ENCODE measurements at places on chromosomes 1 and 21.

DNA sequence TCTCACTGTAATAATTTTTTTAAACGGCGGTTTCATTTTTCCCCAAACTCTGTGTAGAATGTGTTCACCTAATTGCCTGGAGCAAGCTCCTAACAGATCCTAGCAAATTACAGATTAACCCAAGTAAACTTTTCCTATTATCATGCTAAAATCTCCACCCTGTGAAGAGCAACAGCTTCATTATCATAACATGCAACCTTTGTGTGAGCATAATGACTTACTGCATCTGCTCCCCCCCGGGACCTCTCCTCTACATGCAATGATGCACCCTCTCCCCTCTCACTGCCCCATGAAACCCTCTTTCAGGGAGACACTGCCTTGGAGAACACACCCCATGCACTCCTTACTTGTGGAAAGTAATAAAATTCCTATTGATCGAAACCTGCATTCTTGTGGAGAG is 717.0 kb upstream of the TMPRSS15 start:
- H3K4me3 ChIP-seq: no peak overlapping the region
- no peaks in the 10 kb centered on the region for H3K4me1 ChIP-seq
- no peaks in the 10 kb centered on the region for H3K36me3 ChIP-seq
- H3K27ac ChIP-seq: no peak overlapping the region
- no peak for DNase-seq

DNA sequence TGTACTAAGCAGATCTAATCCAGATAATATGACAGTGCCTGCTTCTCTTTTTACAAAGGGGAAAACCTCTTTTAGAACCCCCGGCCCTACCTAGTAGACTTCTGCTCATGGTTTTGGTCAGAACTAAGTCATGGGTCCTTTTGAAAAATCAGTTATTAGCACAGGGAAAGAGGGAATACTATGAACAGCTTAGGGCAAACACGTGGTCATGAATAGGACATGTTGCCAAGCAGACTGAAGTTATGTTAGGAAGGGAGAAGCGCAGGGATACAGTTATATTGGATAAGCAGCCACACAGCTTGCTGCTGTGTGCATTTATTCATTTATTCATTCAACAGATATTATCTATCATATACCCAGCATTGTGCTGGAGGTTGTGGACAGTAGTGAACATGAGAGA is 25.3 kb upstream of the IGSF3 start:
- H3K27ac ChIP-seq: no peak overlapping the region
- no peak overlapping the region for H3K4me3 ChIP-seq
- H3K4me1 ChIP-seq: peaks cover 30% of the 10 kb centered on the region
- H3K36me3 ChIP-seq: no peaks in the 10 kb centered on the region
- no peaks in the 10 kb centered on the region for H3K27me3 ChIP-seq

- H3K4me3 ChIP-seq: no peak overlapping the region
- DNase-seq: no peak
- H3K4me1 ChIP-seq: peaks cover 13% of the 10 kb centered on the region
- no peak overlapping the region for H3K27ac ChIP-seq
- peaks cover 4% of the 10 kb centered on the region for H3K36me3 ChIP-seq
These were observed 119.8 kb downstream of the HLCS start for GRCh38 chr21:36846631-36847030.

- no peaks in the 10 kb centered on the region for H3K4me1 ChIP-seq
- H3K27me3 ChIP-seq: no peaks in the 10 kb centered on the region
- H3K36me3 ChIP-seq: peaks cover 65% of the 10 kb centered on the region
- DNase-seq: no peak
- no peak overlapping the region for H3K27ac ChIP-seq
- H3K4me3 ChIP-seq: no peak overlapping the region
These were observed 44.8 kb downstream of the NTPCR start for GRCh38 chr1:232995189-232995588.

DNA sequence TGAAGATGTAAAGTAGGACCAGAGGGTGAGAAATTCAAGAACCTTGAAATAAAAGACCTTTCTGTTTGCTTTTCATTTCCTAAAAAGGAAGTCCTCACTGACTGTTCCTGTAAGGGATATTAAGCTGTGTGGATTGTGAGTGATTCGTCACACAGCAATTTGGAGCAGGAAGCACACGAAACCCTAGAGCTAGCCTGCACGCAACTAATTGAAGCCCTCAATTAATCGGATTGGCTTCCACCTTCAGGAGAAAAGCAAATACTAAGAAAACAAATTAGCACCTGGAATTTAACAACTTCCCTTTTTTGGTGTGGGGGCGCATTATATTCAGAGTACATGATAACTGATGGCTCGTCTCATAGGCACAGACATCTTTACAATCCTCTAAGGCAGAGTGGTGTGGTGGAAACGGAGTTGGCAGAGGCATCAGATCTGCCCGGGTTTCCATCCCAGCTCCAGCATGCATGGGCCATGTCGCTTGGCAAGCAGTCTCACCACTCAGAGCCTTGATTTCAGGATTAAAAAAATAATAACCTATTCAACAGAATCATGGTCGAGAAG is 95.2 kb downstream of the KCNJ15 start:
- H3K4me1 ChIP-seq: peaks cover 30% of the 10 kb centered on the region
- no peak overlapping the region for H3K4me3 ChIP-seq
- peaks cover 22% of the 10 kb centered on the region for H3K27me3 ChIP-seq
- no peak overlapping the region for H3K27ac ChIP-seq
- no peak for DNase-seq
